ENCODE measurements at places on chromosomes 1 and 21.

GRCh38 chr1:173478094-173478674 lies 1.0 kb downstream of the PRDX6 start:
- peak; percentile 26 for DNase-seq

DNA sequence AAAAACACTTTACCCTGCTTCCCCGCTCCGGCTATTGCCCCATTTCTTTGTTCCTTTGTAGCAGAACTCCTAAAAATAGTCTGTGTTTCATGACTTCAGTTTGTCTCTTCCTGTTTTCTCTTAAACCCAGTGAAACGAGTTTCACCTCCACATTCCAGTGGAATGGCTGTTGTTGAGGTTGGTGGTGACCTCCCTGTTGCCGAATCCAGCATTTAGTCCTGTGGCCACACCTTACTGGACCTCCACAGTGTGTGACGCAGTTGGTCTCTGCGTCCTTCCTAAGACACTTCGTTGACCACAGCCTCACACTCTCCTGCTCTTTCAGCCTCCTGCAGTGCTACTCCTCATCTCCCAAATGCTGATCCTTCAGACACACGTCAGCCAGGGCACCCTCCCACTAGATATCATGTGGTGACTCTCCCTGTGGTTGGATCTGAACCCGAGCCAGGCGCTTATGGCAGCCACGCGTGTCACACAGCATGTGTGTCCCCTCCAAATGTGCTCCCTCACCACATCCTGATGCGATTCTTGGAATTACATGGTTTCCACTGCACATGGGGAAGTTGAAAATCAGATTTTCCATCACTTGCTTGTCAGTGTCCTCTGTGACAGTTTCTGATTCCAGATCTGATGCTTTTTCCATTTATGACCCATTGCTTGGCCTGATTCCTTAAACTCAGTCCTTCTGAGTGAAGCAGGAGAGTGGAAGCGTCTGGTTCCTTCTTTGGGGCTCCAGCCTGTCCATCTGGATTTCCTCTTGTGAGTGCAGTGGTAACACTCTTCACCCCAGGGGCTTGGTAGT lies 99.1 kb upstream of the ARTN start:
- DNase-seq: peak; percentile 34

- no peak for DNase-seq
These were observed 11.4 kb upstream of the GORAB start for GRCh38 chr1:170520601-170521000.

GRCh38 chr21:46081022-46081861 lies 16.7 kb upstream of the COL6A2 start:
- peak; percentile 11 for DNase-seq

DNA sequence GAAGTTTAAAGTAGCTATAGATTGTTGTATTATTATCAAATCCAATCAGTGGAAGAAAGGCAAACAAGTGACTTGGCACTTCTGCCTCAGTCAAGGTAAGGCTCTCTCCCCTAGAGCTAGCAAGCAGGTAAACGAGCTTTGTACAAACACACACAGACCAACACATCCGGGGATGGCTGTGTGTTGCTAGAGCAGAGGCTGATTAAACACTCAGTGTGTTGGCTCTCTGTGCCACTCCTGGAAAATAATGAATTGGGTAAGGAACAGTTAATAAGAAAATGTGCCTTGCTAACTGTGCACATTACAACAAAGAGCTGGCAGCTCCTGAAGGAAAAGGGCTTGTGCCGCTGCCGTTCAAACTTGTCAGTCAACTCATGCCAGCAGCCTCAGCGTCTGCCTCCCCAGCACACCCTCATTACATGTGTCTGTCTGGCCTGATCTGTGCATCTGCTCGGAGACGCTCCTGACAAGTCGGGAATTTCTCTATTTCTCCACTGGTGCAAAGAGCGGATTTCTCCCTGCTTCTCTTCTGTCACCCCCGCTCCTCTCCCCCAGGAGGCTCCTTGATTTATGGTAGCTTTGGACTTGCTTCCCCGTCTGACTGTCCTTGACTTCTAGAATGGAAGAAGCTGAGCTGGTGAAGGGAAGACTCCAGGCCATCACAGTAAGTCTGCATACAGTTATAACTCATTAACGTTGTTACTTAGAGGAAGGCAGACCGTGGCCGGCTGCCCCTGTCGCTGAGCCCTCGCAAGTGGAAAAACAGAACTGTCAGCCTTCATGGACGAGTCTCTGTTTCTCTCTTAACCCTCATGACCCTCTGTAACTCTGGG lies at the start of gene PALMD:
Gene PALMD, plus strand, starts transcription at position 415 of the 833 bp plus-strand sequence. Its CDS starts 205 bp downstream, at position 620.
- no peak for DNase-seq

DNA sequence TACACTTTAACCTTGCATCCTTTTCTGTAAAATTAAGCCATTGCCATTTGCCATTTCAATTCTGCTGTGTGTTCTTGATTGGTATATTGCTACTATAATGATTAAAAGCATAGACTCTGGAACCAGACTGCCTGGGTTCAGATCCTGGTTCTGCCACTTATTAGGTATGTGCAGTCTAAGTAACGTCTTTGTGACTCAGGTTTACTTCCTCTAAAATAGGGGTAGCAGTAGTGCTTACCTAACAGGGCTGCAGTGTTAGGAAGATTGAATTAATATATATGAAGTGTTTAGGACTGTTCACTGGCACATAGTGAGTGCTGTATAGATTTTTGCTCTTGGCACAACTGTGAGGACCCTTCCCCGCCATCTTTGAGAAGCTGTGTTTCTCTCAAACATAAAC lies 4.4 kb downstream of the CDC42 start:
- DNase-seq: no peak

- no peak for DNase-seq
These were observed 273.2 kb downstream of the NPHP4 start for GRCh38 chr1:5718831-5719632.
